Suppressor macrophage treated with lipopolysaccharide for 4 hours (primary cell): ENCODE measurements at places on chromosomes 5 and 9.

GRCh38 chr9:71357346-71357745 is 235.9 kb upstream of the TRPM3 start:
- DNase-seq = no peak

- DNase-seq = no peak
These were observed 44.8 kb downstream of the PAPPA start for GRCh38 chr9:116198344-116198743.

- DNase-seq = no peak
These were observed 169.9 kb downstream of the FANCC start for GRCh38 chr9:95147452-95148207.

- DNase-seq = no peak
These were observed 303.1 kb upstream of the CLINT1 start for GRCh38 chr5:158162026-158162425.

DNA sequence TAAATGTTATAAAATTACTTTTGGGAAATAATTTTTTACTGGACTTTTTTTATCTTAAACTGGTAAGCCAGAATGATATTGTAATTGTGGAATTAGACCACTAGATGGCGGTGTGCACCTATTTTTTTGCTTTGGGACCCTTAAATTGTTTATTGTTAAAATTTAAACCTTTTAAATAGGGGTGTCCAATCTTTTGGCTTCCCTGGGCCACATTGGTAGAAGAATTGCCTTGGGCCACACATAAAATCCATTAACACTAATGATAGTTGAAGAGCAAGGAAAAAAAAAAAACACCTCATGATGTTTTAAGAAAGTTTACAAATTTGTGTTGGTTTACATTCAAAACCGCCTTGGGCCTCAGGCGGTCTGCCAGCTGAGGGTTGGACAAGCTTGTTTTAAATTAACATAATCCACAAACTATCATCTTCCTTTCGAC is 28.4 kb upstream of the GADD45G start:
- DNase-seq = peak; percentile 50

- peak; percentile 10 for DNase-seq
These were observed 55.9 kb downstream of the NSUN2 start for GRCh38 chr5:6576861-6577501.

- no peak for DNase-seq
These were observed 196.5 kb upstream of the EFNA5 start for GRCh38 chr5:107867266-107867665.

DNA sequence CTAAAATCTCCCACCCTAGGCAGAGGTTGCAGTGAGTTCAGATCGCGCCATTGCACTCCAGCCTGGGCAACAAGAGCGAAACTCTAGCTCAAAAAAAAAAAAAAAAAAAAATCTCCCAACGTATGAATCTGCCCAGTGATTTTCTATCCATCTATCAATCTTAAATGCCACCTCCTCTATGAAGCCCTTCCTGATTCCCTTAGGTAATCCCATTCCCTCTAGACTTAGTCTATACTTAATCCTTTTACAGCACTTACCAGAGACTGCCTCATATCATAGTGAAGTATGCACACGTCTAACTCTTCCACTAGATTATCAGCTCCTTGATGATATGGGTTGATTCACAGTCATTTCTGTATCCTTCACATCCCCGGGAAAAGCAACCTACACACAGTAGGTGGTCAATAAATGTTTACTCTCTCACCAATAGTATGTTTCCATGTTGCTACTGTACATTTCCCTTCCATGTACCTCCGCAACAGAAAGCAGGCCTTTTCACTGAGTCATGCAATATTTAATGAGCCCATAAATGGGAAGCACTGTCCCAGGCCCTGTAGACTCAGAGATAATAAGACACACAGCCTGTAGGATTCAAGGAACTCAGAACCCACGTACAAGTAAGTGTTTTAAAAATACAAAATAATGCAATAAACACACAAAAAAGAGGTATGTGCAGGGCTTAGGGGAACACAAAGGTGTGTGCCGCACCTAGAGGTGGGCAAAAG is 1.2 kb downstream of the DROSHA start:
- peak; percentile 19 for DNase-seq

DNA sequence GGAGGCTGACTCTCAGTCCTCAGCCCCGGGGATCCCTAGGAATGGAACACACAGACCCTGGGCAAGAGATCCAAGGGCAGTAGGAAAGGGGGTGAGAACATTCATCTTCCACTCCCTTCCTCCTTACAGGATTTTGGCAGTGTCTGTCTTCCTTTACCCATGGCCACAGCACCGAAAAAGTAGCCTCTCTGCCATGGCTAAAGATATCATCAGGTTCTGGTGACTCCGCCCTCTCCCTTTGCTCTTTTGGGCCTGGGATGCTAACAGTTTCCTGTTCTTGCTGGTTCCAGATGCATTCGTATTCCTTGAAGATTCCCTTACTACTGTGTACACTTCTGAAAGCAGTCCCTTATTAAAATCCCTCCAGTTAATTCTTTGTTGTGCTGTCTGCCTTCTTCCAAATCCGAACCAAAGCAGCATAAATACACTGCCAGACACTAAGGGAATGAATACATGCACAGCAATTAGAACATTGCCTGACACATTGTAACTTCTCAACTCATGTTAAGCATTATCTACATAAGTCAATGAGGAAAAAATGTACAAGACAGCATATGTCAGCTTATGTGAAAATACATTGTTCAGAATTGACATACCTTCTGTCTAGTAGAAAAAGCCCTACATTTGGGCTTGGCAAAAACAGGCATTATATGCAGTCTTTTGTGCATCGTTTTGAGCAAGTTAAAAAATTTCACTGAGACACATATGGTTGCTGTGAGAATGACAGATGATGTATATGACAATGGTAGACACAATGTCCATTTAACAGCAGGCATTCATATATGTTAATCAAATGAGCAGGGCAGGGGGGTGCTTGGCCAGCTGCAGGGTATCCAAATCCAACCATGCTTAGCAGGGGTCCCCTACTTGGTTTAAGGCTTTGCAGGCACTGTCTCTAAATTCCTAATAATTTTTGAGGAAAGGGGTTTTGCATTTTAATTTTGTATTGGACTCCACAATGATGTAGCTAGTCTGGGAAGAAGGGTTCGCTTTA is 58.8 kb upstream of the RAI14 start:
- DNase-seq = no peak

- peak; percentile 87 for DNase-seq
These were observed 64.0 kb upstream of the FYB1 start for GRCh38 chr5:39283231-39283818.

DNA sequence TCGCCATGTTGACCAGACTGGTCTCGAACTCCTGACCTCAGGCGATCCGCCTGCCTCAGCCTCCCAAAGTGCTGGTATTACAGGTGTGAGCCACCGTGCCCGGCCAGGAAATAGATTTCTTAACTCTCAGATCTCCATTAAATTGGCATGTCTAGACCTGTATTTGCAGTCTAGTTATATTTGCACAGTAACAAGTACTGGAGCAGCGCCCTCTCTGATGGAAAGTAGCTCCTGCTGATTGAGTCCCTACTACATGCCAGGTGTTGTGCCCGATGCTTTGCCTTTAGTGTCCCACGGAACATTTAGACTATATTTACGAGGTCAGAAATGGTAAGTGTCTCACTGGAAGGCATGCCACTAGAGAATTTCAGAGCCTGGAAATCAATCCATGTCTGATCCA is 15.8 kb upstream of the TMED9 start:
- no peak for DNase-seq

DNA sequence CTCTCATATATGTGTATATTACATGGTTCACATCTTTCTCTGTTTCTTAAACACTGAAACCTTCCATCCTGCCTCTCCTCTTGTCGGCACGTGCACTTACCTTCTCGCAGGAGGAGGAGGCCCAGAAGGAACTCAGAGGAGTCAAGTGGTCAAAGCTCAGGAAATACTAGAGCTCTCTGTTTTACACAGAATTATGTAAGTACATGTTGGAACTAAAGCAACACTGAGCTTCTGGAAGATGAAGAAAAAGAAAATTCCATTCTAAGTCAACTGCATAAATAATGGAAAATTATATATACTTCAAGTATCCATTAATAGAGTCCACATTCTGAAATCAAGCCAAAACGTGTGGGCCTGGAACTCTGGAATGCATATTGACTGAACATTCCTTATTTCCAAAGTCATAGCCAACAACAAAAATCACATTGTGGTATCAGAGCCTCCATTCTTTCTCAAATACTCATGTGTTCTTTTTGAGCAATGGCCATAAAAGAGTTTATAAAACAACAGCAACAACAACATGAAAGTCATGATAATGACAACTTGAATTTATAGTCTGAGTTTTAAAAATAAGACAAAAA is 121.5 kb upstream of the RAI14 start:
- no peak for DNase-seq

DNA sequence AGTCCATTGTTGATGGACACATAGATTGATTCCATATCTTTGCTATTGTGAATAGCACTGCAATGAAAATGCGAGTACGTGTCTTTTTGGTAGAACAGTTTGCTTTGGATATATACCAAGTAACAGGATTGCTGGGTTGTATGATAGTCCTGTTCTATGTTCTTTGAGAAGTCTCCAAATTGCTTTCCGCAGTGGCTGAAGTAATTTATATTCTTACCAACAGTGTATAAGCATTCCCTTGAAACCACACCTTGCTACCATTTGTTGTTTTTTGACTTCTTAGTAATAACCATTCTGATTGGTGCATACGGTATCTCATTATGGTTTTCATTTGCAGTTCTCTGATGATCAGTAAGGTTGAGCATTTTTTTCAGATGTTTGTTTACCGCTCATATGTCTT is 792.9 kb downstream of the PTPRD start:
- no peak for DNase-seq

- no peak for DNase-seq
These were observed 28.0 kb downstream of the NLN start for GRCh38 chr5:65749956-65750355.

GRCh38 chr9:131432050-131432449 is 38.2 kb downstream of the PRRC2B start:
- DNase-seq = no peak

- no peak for DNase-seq
These were observed 124.5 kb downstream of the CAAP1 start for GRCh38 chr9:26768145-26768544.

GRCh38 chr5:96023518-96023917 is 61.9 kb upstream of the ELL2 start:
- no peak for DNase-seq

GRCh38 chr5:58235299-58235698 is 224.6 kb downstream of the PLK2 start:
- DNase-seq = peak; percentile 90

DNA sequence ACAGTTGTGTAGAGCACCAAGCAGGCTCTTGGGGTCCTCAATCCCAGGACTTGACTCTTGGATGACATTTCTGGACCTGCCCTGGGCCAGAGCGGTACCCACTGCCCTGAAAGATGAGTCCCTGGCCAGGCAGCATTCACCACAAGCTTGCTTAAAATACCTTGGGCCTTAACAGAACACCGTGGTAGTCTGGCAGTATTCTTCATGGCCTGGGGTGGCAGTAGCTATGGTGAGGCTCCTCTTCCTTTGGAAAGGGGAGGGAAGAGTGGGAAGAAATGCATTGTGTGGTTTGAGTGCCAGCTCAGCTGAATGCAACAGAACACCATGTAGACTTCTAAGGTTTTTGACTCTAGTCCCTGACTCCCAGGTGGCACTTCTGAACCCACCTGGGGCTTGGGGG is 29.4 kb upstream of the IRGM start:
- DNase-seq = no peak

- no peak for DNase-seq
These were observed 5.8 kb upstream of the SPATA31C2 start for GRCh38 chr9:88143957-88144625.

- DNase-seq = no peak
These were observed 13.6 kb downstream of the UBE2D2 start for GRCh38 chr5:139574641-139575312.

GRCh38 chr5:3601061-3601710 is 5.6 kb downstream of the IRX1 start:
- DNase-seq = no peak

GRCh38 chr5:74239261-74239660 is 401.3 kb downstream of the ENC1 start:
- DNase-seq = peak; percentile 83

GRCh38 chr5:172473427-172473826 is 19.1 kb upstream of the SH3PXD2B start:
- DNase-seq = no peak

DNA sequence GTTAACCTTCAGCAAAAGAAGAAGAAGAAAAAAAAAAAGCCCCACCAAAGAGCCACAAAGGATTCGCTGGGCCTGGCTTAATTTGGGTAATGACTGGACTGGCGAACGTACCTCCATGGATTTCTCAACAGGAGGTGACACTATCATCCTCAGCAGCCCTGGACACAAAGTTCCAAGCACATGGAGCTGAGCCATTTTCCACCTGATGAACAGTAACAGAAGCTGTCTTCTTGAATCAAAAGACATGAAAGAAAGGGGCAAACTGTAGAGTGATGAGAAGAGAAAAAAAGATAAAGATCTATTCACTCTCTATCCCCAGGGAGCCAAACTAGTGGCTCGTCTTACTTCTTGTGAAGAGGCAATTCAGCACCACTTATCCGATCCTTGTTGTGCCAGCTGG is 150.2 kb upstream of the TRPM3 start:
- DNase-seq = no peak

DNA sequence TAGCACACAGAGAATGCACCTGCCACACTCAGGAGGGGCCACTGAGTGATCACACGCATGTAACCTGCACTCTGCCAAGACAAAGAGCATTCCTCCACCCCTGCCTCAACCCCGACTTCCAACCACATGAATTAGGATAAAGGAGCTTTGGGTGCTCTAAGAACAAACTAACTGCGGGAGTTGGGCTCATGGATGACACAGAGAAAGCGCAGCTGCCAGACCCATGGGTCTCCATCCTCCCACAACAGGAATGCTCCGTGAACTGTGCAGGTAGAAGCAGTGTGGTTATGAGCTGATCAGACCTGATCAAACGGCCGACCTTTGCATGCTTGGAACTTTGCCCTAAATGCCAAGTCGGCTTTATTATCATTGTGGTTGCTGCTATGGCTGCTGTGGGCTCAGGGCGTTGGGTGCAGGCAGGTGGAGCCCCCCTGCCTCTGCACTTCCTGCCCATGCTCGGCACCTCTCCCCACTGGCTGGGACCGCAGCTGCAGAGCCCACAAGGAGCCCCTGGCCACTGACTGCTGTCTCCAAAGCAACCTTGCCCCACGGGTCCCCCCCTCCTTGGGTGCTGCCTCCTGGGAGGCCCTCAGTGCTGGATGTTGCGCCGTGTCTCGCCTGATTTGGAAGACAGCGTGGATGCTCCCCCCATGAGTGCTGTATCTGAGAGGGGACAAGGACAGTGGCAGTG is 2.6 kb upstream of the SLC6A3 start:
- no peak for DNase-seq

GRCh38 chr5:88509403-88509802 is 240.8 kb upstream of the TMEM161B start:
- DNase-seq = no peak

DNA sequence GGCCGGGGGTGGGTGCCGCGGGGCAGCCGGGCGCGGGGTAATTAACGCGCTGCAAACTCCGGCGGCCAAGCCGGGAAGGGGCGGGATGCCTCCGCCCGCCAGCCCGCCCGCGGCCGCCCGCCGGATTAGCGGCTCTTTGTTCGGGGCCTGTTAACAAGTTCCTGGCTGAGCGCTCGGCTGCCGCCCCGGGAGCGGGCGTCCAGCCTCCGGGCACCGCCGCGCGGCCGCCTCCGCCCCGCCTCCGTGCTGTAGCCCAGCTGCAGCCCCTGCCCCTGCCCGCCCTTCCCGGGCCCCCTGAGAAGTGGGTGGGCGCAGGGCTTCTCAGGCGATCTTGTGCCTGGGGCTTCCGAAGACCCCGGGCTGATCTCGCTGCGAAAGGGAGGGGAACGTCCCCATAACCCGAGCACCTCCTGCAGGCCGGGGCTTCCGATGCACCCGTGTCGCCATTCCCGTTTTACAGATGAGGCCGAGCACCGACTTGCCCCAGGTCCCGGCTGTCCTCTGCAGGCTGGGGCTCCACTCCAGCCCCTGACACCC is 7.5 kb downstream of the UNC5A start:
- no peak for DNase-seq
